ENCODE measurements at places on chromosomes 7 and 10.
A peak's percentile ranks its signal among the peaks of the same experiment; 100 is the strongest.

- no peak for DNase-seq
Measured at GRCh38 chr10:118531105-118531852, 64.2 kb downstream of the PRLHR start.

- DNase-seq: no peak
Measured at GRCh38 chr10:75827587-75828021, 396.2 kb downstream of the LRMDA start.

DNA sequence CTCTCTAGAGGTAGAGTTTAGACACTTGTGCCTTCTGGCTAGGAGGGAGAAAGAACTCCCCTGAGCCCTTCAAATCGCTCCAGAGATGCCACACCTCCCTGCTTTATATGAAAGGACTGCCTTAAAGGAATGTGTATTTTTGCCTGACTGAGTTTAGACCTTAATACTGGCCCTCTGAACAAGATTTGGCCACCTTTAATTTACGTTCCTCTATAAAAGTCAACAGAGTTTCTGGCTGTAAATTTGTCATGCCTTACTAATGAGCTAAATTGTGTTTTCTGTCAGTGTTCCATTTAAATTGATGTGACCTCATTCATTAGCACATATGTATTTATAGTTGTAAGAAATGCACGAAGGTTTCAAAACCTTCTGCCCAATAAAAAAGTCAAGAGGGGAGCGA, 48.0 kb downstream of the SEMA3C start:
- DNase-seq: no peak

GRCh38 chr10:63763744-63764143, 242.5 kb downstream of the REEP3 start:
- DNase-seq: peak; percentile 16

GRCh38 chr7:70301673-70302185, 703.5 kb downstream of the AUTS2 start:
- DNase-seq: no peak

DNA sequence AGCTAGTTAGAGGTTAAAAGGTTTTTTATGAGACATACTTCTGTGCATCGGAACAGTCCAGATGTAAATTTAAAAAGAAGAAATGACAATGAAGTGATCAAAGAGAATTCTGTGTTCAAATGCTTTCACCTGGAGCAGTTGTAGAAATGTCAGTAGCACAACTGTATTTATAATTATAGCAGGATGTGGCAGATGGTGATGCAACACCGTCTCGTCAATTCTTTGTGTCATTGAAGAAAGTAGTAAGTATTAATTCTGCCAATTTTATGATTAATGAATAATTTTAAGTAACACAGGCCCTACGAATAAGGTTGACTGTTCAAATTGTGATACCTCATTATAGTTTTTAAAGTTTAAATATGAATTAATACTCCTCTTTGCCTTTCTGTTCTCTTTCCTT, 171.1 kb downstream of the ADK start:
- no peak for DNase-seq

- DNase-seq: no peak
Measured at GRCh38 chr7:67738958-67739357, 742.3 kb downstream of the TYW1 start.

- DNase-seq: no peak
Measured at GRCh38 chr10:119421891-119422681, 120.4 kb downstream of the RGS10 start.

- peak; percentile 64 for DNase-seq
Measured at GRCh38 chr7:125136755-125137532, 207.3 kb upstream of the POT1 start.

DNA sequence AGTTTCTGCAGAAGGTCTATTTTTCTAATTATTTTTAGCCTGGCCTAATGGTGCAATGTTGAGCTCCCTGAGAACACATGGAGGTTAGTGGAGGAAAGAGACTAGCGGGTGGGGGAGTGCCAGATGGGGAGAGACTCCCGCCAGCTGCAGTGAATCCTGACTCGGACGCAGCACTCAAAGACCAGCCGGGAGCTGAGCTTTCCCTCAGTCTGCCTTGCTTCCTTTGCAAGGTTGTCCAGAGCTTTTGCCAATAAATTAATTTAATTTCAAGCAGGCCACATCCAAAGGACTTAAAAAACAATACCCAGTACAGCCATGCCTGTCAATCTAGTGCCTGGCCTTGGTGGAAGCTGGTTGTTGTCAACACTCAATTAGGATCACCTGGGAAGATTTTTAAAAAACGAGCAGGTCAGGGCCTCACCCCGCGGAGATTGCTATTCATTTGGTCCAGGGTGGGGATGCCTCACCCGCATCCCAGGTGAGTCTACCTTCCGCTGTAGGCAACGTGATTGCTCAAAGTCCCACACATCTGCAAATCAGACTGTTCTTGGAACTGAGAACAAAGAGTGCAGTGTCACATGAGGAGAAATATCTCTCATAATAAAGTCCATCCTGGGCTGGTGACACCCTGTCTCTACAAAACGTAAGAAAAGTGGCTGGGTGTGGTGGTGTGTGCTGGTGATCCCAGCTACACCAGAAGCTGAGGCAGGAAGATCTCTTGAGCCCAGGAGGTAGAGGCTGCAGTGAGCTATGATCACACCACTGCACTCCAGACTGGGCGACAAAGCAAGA, 4.0 kb downstream of the CLRN3 start:
- no peak for DNase-seq

- no peak for DNase-seq
Measured at GRCh38 chr7:80937336-80937735, 18.5 kb upstream of the SEMA3C start.

DNA sequence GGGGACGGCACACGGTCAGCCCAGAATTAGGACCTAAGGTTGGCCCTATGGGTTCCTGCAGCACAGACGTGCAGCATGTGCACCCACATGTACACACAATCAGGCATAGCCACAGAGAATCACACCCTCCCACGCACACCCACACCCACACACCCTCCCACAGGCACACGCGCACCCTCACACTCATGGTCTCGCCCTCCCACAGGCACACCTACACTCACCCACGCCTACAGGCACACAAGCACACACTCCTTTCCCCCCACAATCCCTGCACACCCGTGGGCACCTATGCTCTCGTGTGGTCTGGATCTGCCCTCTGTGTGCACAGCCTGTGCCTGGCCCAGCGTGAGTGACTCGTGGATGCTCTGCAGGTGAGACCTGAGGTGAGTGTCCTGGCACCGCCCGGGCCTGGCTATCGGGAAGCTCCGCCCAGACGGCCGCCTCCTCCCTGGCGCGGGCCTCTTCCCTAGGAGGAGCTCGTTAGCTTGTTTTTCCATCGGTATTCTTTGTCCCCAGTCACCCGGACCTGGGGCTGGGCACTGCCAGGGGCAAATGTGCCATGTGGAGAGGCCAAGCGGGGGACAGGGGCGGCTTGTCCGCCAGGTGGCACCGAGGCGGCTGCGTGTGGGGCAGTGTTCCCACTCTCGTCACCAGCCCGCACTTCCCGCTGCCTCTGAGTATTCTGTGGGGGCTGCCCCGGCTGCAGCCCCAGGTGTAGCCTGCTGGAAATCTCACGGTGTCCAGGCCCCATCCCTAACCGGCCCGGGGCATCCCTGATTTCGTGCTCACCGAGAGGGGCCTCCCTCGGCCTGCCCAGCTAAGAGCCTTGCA, 110.2 kb upstream of the FAM20C start:
- DNase-seq: no peak

- DNase-seq: no peak
Measured at GRCh38 chr7:157875230-157876179, 538.7 kb downstream of the DNAJB6 start.

DNA sequence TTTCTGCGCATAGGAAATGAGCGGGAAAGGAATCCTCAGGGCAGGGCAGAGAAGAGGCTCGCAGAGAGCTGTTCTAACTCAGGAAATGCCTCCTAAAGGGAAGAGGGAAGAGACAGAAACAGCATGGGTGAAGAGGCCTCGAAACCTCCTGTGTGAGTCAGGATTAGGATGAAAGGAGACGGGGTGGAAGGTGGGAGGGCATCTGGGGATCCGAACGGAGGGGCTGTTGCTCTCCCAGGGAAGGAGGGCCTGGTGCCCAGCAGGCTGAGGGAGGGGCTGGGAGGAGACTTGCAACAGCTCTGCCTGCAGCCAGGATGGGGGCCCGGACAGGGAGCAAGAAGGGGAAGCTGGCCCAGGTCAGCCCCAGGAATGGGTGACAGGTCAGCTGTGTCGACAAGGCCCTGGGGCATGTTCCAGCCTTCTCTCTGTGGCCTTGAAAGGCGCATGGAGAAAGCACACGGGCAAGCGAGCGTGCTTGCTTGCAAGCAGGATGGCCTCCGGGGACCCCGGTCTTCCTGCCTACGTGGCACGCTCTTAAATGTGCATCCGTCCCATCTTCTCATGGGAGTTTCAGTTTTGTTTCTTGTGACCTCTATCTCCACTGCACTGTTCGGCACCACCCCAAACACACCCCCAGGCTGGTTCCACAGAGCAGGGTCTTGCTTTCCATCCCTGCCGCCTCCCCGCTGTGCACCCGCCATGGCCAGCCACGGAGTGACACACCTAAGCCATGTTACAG, 63.5 kb downstream of the HIPK2 start:
- DNase-seq: no peak

DNA sequence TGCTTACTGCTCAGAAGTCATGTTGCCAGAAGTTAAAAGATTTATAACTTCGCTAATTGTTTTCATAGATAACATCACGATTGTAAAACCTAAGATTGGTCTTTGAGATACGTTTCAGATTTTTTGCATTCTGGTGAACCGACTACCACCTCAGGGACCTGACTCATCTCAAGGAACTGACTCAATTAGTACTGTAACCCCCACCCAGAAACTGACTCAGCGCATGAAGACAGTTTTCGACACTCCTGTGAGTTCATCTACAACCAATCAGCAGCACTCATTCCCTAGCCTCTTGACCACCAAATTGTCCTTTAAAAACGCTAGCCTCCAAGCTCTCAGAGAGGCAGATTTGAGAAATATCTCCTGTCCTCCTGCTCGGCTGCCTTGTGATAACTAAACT, 72.3 kb downstream of the ELMO1 start:
- DNase-seq: no peak

DNA sequence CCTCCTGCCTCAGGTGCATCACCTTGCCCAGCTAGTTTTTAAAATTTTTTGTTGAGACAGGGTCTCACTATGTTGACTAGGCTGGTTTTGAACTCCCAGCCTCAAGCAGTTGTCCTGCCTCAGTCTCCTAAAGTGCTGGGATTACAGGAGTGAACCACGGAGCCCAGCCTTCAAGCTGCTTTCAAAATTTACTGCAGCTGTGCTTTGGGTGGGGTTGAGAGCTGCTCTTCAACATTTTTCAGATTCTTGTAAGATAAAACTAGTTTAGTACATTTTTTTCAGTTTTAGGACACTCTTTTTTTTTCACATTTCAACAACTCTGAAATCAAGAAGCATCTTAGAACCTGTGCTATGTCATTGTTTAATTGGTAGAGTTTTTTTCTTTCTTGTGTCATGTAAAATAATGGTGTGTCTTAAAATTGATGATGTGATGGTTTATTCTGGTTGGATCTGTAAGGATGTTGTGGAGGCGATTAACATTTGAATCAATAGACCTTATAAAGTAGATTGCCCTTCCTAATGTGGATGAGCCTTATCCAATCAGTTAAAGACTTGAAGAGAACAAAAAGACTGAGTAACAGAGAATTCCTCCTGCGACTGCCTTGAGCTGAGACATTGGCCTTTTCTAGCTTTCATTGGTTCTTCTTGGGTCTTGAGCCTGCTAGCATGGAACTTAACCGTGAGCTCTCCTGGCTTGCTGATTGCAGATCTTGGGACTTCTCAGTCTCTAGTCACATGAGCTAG, 13.5 kb downstream of the PLEKHA8 start:
- no peak for DNase-seq

- peak; percentile 72 for DNase-seq
Measured at GRCh38 chr10:102604439-102604841, 39.8 kb upstream of the TRIM8 start.

DNA sequence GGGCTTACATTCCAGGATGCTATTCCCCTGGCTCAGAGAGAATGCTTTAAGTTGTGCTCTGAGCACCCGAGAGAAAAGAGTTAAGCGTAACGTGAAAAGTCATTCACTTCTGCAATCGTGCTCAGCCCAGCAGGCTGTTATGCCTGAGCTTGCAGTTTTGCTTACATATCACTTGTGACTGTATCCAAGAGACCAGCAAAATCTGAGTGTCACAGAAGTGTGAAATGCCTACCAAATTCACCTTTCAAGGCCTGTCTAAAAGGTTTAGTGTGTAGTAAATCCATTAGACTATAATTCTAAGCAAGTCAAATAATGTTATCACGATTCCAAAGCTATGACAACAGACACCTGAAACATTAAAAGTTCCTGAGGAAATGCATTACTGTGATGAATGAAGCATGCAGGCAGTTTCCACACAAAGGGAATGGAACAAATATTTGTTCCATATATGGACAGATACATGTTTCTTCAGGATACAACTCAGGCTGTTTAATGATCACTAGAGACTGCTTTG, 20.1 kb downstream of the ITGB1 start:
- DNase-seq: peak; percentile 59

Data from astrocyte of the spinal cord (primary cell).